ENCODE measurements at places on chromosomes 16 and 17. TPM values are rescaled to one million over a fixed set of nuclear protein-coding genes. Genes with fewer than 3 reads are reported as not detected.

DNA sequence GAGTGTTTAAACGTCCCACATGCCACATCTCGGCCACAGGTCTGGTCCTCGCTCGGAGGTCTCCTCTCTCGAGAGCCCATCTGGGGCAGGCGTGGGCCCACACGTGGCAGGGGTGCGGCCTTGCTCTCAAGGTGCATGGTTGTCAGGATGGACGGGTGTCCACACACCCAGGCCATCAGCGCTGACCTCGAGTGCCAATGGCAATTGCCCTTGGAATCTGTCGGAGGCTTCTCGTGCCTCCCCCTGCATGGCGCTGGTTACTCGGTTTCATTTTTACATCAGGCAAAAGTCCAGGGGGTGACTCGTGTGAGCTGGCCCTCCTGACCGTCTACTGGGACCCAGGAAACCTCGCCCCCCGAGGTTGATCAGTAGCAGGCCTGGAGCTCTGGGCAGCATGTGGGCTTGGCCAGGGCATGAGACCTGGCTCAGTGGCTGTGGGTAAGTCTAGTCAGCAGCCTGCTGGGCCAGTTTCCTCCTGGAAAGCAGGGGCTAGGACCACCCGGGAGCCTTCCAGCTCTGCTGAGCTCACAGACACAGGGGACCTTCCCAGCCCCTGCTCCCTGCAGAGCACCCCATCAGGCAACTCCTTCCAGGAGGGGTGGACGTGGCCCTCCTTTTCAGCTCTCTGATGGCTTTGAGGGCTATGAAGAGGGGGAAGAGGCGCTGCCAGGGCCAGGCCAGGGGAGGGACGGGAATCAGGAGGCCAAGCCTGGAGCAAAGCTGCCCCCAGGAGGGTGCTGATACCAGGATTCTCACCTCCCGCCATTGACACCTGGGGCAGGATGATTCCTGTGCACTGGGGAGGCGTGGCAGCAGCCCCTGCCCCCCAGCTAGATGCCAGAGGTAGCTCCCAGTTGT, 3.7 kb upstream of the ZNF469 start:
- DNase-seq: no peak
- no peak overlapping the region for H3K4me3 ChIP-seq
- H3K4me1 ChIP-seq: no peaks in the 10 kb centered on the region
- H3K27me3 ChIP-seq: peaks cover 9% of the 10 kb centered on the region
- H3K36me3 ChIP-seq: no peaks in the 10 kb centered on the region
- H3K27ac ChIP-seq: no peak overlapping the region

- no peak overlapping the region for H3K4me3 ChIP-seq
- DNase-seq: no peak
- no peaks in the 10 kb centered on the region for H3K27me3 ChIP-seq
- no peaks in the 10 kb centered on the region for H3K36me3 ChIP-seq
- H3K4me1 ChIP-seq: peaks cover 17% of the 10 kb centered on the region
These were observed 11.1 kb upstream of the CCDC154 start for GRCh38 chr16:1455190-1456171.

Gene OR4D1
- total RNA-seq: 0.12 TPM

GRCh38 chr16:10629592-10629963, 49.2 kb upstream of the EMP2 start:
- no peak overlapping the region for H3K4me3 ChIP-seq
- H3K27me3 ChIP-seq: peaks cover 2% of the 10 kb centered on the region
- H3K27ac ChIP-seq: no peak overlapping the region
- H3K4me1 ChIP-seq: no peaks in the 10 kb centered on the region

GRCh38 chr17:59671386-59671785, 35.8 kb downstream of the PTRH2 start:
- no peak overlapping the region for H3K4me3 ChIP-seq
- peaks cover 46% of the 10 kb centered on the region for H3K36me3 ChIP-seq
- H3K27me3 ChIP-seq: no peaks in the 10 kb centered on the region
- DNase-seq: no peak
- peaks cover 29% of the 10 kb centered on the region for H3K4me1 ChIP-seq

GRCh38 chr16:51707666-51708065, 556.6 kb upstream of the SALL1 start:
- H3K27me3 ChIP-seq: no peaks in the 10 kb centered on the region
- no peak for DNase-seq
- peaks cover 2% of the 10 kb centered on the region for H3K36me3 ChIP-seq
- no peaks in the 10 kb centered on the region for H3K4me1 ChIP-seq
- no peak overlapping the region for H3K27ac ChIP-seq
- H3K4me3 ChIP-seq: no peak overlapping the region

DNA sequence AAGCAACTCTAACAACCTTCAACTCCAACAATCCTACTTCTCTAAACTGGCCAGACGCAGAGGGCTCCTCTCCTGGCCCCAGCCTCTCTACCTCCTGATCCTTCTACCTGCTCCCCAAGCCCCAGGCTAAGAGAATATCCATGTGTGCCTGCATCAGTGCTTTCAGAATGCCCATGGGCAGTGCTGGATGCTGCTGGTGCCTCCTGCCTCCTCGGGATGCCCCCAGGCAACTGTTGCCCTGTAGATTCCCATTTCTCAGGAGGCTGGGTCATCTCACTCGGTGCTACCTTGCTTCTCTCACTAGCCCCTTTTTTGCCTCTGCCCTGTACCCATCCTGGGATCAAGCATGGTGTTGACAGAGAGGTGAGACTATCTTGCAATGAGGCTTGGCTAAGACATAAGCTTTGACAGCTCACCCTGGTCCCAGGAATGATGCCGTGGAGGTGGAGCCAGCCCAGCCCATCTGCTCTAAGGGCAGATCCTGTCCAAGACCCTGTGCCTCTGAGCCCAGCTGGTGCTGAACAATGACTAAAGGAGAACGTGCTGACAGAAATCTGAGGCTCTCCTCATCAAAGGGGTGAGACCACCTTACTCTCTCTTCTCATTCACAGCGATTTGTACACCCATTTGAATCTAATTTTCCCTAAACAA, 19.4 kb upstream of the SUPT4H1 start:
- DNase-seq: no peak
- H3K4me3 ChIP-seq: no peak overlapping the region
- no peaks in the 10 kb centered on the region for H3K27me3 ChIP-seq

DNA sequence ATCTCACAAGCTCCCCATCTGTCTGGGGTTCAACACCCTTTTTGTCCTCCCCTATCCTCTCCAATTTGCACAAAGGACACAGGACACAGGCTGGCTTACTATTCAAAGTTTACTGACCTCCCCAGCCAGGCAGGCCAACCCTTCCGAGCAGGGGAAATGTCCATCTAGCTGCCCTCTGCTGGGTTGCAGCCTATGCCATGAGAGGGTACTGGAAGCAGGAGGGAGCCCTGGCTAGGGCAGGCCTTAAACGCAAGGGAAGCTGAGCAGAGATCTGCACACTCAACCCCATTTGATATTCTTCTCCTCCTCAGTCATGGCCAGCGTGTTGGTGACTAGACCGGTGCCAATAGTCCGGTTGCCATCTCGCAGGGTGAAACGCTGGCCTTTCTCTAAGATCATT, 3.5 kb downstream of the TUFM start:
- no peak for DNase-seq
- peaks cover 31% of the 10 kb centered on the region for H3K36me3 ChIP-seq
- H3K27ac ChIP-seq: no peak overlapping the region
- peaks cover 25% of the 10 kb centered on the region for H3K4me1 ChIP-seq
- H3K27me3 ChIP-seq: no peaks in the 10 kb centered on the region

Gene DRG2
- 57.0 TPM for total RNA-seq

GRCh38 chr17:33080091-33080490, 88.4 kb downstream of the SPACA3 start:
- H3K4me1 ChIP-seq: no peaks in the 10 kb centered on the region
- no peak overlapping the region for H3K4me3 ChIP-seq
- H3K27ac ChIP-seq: no peak overlapping the region
- no peak for DNase-seq

Gene CHMP6
- 29.8 TPM for total RNA-seq

DNA sequence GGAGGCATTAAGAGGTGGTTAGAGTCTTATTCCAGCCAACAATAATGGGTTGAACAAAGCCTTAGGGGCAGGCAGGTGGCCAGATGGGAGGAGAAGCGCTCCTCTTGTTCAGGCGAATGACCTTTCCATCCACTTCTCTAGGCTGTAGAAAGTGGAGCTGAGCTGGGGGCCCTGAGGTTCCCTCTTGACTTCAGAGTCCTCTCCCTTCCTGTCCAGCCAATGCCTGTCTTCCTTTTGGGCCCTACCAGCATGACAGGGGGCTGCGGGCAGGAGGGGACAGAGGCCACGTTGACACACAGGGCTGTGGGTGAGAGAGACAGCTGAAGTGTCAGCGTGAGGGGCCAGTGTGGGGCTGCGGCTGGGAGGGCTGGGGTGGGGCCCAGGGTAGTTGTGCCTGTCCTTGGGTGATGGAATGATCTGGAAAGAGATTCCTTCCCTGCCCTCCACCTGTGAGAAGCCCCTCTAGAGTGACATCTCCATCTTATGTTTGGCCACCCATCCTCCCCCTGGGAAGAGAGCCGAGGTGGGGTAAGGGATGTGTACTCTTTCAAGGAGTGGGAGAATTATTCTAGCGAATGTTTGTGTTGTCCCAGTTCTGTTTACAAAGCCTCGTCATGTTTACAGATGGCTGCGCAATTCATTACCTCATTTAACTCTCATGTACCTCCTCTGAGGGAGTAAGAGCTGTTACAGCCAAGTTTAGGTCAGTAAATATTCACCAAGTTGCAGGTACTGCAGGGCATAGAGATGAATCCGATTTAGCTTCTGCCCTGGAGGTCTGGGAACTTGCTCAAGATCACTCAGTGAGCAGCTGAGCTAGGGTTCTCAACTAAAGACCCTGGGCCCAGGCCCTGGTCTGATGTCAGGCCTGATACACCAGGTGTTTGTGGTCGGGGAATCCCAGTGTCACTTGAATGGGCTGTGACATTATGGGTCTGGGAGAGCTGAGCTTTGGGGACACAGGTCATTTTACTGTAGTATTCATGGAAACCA, 3.3 kb downstream of the ERBB2 start:
- no peak for DNase-seq
- peaks cover 42% of the 10 kb centered on the region for H3K27me3 ChIP-seq
- no peak overlapping the region for H3K4me3 ChIP-seq
- no peaks in the 10 kb centered on the region for H3K36me3 ChIP-seq

Gene ERCC4
- total RNA-seq: 12.6 TPM

Gene KRTAP17-1
- not detected for total RNA-seq

GRCh38 chr16:84942786-84943185, 68.5 kb downstream of the ZDHHC7 start:
- H3K27ac ChIP-seq: no peak overlapping the region
- no peaks in the 10 kb centered on the region for H3K4me1 ChIP-seq
- no peaks in the 10 kb centered on the region for H3K36me3 ChIP-seq
- DNase-seq: no peak
- H3K4me3 ChIP-seq: no peak overlapping the region

- no peak for DNase-seq
- no peak overlapping the region for H3K27ac ChIP-seq
- no peaks in the 10 kb centered on the region for H3K4me1 ChIP-seq
- no peaks in the 10 kb centered on the region for H3K27me3 ChIP-seq
These were observed 50.9 kb downstream of the CDH11 start for GRCh38 chr16:65070831-65071432.

Gene CUEDC1
- total RNA-seq: not detected

Measured in activated CD8-positive, alpha-beta memory T cell treated with anti-CD3 and anti-CD28 coated beads, Interleukin-2, amount 10 ng/mL, durations not matched to agents 7 days and 5 days (primary cell).